Colonic mucosa (tissue), 4 donors: ENCODE measurements at places on chromosomes 2 and 18. TPM values are rescaled to one million over a fixed set of nuclear protein-coding genes. Genes with fewer than 3 reads are reported as not detected.
A peak's percentile ranks its signal among the peaks of the same experiment; 100 is the strongest.

- DNase-seq = no peak
Observed at GRCh38 chr2:3307901-3308300, 69.7 kb downstream of the EIPR1 start.

Gene IL18RAP
- total RNA-seq = 0.69 TPM

GRCh38 chr18:11749305-11749704 lies 60.2 kb downstream of the GNAL start:
- no peak for DNase-seq

Gene PLB1
- 1.3 TPM for total RNA-seq

DNA sequence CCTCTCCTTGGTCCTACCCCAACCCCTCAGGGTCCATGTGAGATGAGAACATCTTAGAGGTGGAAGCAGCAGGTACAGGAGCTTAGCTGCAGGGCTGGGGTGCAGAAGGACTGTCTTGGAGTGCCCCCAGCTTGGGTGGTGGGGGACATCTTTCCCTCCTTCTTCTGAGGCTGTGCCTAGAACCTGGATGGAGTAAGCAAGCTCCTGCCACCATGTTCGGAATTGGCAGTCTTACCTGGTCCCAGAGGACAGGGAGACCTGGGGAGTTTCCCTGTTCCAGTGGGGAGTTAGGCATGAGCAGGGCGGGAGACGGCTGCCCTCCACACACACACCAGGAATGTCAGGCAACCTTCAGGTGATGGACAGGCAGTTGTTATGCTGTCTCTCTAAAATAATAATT lies 131.0 kb upstream of the COPS8 start:
- no peak for DNase-seq

DNA sequence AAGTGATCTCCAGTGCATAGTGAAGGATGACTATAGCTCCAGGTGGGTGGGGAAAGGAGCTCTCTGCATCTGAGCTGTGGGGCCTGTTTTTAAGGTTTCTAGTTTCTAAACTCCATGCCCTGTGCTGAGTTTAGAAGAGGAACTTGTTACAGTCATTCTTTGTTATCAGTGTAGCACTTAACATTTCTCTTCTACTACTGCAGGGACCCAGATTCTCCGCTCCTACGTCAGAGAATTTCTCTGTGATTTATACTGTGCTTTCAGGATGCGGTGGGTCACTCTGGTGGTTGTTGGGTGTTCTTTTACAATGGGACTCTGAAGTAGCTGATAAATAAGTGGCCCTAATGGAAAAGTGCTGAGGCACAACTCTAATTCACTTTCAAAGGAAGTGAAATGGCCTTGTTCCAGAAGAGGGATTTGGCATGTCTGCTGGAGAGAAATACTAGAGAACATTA lies 122.0 kb downstream of the WDSUB1 start:
- DNase-seq = no peak

DNA sequence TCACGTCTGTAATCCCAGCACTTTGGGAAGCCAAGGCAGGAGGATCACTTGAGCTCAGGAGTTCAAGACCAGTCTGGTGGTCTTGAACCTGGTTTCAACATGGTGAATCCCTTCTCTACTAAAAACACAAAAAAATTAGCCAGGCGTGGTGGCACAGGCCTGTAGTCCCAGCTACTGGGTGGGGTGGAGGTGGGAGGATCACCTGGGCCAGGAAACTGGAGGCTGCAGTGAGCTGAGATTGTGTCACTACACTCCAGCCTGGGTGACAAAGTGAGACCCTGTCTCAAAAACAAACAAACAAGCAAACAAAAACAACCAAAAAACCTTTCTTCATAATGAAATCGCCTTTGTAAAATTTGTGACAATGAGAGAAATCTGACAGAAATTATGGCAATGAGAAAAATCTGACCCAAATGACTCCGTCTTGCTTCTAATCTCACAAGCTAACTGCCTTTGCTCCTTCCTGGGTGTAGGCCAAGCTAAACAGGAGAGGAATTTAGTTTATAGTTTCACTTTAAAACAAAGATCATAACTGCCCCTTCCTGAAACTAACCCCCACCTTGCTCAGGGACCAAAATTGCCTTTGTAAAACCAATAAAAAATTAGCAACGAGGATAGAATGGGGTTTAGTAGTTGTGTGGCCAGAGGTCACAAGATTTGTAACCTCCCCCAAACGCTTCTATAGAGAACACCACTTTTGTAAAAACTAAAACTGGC lies 60.7 kb upstream of the KIF5C start:
- peak; percentile 51 for DNase-seq

- no peak for DNase-seq
Observed at GRCh38 chr2:20634507-20635112, 16.3 kb downstream of the HS1BP3 start.

Gene POLE4
- total RNA-seq = 61.8 TPM

DNA sequence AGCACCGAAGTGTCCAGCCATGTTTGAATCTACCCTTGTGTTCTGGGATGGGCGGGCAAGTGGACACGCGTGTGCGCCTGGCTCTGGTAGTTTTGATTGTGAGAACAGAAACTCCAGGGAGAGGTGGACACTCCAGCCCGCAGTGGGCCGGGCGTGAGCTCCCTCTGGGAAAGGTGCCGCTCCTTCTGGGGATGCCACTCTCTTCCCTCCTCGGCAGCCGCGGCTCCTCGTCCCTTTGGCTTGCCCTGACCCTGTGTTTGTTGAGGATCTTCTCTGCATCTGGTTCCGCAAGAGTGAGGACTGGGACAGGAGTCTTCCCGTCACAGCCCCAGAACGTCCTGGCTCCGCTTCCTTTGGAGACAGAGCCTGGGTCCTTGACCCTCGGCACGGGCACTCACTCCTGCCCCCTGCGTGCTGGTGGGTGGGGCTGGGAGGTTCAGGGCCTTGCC lies 1.3 kb downstream of the CTDP1 start:
- DNase-seq = peak; percentile 29

Gene GRB14
- total RNA-seq = 1.7 TPM

DNA sequence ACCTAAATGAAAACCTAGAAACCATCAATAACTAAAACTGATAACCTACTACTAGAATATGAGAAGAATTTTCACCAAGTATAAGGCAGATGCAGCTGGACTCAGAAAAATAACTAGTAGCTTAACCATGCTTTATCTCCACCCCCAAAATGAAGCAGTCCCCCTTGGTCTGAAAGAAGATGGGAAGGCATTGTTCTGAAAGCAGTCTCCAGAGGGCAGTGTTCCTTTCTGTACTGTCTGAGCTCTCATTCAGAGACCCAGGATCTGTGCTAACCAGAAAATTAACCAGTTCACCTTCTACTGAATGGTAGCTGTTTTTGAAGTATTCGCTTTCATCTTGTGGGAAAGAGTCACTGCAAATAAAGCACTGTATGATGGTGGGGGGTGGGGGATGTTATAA lies 273.0 kb downstream of the PDE11A start:
- DNase-seq = peak; percentile 18

Gene SLC9A4
- 0.15 TPM for total RNA-seq
